Right lung (tissue), 10 donors: ENCODE measurements at places on chromosomes 2 and 18. TPM values are rescaled to one million over a fixed set of nuclear protein-coding genes. Genes with fewer than 3 reads are reported as not detected.

- no peak for DNase-seq
Observed at GRCh38 chr2:196239622-196240587, 68.5 kb upstream of the STK17B start.

GRCh38 chr2:67729474-67729873 lies 332.3 kb downstream of the ETAA1 start:
- no peak for DNase-seq

- DNase-seq, result no peak
Observed at GRCh38 chr2:234912437-234912836, 39.4 kb upstream of the SH3BP4 start.

DNA sequence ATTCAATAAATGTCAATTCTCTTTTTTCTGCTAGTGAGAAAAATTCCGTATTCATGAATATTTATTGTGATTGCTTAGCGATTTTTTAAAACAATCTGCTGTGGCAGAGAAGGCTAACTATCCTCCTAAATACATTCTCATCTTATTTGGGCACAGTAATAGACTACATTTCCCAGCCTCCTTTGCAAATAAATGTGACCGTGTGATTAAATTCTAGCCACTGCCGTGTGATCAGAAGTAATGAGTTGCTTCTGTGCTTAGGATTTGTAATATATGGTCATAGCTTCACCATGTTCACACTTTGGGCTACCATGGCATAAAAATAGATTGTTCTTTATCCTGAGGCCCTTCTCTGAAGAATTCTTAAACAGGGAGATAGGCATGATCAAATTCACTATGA lies 179.6 kb downstream of the FAM124B start:
- DNase-seq, result no peak

DNA sequence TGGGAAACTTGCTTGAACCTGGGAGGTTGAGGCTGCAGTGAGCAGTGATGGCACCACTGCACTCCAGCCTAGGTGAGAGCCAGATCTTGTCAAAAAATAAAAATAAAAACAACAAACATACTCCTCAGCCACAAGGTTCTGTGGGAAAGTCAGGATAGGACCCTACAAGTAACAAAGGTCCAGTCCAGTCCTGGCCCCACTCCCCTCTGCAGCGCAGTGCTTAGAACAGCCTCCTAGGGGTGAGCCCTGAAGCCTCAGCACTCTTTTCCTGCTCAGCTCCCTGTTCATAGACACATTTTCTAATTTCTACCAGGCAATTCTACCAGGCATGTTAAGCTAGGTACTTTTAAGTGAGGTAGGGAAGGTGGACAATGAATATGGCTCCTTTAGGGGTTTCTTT lies 22.2 kb upstream of the SDC1 start:
- no peak for DNase-seq

DNA sequence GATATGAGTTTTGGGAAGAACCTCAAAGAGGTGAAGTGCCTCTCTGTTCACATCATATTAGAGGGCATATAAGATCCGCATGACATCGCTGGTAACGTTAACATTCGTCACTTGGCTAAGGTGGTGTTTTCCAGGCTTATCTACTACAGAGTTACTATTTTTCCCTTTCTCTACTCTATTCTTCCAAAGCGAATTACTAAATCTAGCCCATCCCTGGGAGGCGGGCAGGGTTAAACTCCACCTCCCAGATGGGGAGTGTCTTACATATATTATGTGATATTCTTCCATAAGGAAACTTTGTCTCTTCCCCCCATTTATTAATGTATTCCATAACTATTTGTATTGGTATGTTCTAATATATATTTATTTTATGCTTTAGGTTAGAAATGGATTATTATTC lies 293.9 kb downstream of the CYRIA start:
- no peak for DNase-seq

GRCh38 chr2:215272918-215273317 lies 38.9 kb upstream of the ATIC start:
- no peak for DNase-seq

- no peak for DNase-seq
Observed at GRCh38 chr2:200199576-200200263, 106.8 kb upstream of the SPATS2L start.

DNA sequence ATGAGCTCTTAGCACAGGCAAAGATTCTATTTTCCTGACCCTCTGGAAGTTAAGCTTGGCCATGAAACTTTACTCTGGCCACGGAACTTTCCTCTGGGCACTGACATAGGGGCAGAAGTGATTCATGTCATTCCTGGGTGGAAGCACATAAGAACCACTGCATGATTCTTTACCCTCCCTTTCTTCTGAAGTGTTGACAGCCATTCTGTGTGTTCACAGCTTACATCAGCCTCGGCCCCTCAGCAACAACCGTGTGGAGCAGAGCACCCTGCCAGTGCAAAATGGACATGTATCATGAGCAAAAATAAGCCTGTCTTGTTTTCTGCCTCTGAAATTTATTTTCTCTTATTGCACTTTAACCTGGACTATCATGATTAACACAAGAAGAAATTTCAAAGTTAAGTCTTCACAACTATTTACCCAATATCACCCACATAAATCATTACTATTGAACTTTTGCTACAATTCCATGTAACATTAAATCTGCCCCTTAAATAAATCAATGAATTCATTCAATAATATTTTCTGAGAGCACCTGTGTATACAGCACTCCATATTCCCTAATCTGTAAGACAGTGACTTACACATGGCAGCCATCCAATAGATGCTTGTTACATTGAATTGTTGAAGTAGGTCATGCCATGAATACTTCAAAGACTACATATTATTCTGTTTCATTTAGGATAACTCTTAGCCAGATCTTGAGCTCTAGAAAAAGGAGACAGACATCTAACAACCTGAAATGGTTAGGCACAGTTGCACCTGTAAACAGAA lies 531.9 kb downstream of the IRS1 start:
- no peak for DNase-seq

DNA sequence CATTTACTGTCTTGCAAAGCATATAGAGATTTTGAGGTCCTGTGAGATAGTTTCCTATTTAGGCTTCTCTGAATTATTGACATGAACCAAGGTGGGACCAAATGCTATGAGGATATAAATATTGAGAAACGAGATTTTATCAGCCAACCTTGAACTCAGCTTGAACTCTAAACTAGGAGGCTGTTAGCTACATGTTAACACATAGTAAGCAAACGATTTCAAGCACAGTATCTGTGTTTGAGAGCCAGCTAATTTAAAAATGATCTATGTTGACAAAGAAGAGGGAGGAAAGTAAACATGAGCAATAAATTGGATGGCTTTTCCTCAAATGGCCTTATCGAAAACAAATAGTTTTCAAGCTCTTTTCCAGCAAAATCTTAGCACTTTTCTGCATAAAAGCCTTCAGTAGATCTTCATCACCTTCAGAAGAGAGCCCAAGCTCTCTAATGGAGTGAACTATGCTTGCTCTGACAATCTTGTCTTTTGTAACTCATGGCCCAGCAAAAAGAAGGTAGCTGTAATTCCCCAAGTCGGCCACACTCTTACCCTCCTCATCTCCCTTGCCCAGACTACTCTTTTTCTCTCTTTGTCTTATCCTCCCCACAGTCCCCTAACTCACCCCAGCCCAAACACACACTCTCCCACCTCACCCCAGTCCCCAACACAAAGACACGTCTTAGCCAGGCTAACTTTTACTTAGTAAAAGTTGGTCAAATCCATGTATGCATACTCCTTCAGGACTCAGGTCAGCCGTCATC lies 14.7 kb downstream of the CD28 start:
- no peak for DNase-seq

- DNase-seq, result no peak
Observed at GRCh38 chr2:11004199-11004598, 92.5 kb downstream of the KCNF1 start.

DNA sequence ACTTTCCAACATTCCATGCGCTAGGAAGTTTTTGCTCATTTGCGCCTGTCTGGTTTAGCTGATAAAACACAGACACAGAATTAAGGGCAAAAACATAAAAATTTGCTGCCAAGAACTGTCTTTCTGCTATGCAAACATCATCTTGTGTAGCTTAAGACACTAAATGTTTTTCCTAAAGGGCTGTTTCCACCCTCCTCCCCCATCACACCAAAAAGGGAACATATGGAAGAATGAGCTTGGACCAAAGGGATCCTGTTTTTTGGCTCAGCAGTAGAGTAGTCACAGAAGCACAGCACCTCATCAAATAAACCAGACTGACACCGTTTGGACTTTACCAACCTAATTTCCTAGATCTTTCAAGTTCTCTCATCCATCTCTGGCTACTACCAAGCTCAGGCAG lies 210.1 kb downstream of the ZNF521 start:
- DNase-seq, result peak; percentile 76

- DNase-seq, result no peak
Observed at GRCh38 chr18:46675112-46675511, 18.1 kb upstream of the LOXHD1 start.

GRCh38 chr2:1864301-1864980 lies 120.1 kb upstream of the PXDN start:
- no peak for DNase-seq

DNA sequence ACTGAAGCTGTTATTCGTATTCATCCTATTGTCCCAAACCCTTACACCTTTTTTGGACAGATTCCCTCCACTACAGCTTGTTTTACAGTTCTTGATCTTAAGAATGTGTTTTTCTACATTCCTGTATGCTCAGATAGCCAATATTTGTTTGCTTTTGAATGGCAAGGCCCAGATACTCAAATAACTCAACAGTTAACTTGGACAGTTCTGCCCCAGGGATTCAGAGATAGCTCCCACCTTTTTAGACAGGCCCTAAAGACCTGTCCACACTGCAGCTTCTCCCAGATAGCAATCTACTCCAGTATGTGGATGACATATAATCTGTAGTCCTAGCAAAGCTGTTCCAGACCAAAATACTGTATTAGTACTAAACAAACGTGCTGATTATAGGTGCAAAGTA lies 7.1 kb upstream of the AGXT start:
- DNase-seq, result no peak

POTEI gene
- polyA plus RNA-seq, result 0.90 TPM

AGAP1 gene
- polyA plus RNA-seq, result 15.5 TPM

NDC80 gene
- polyA plus RNA-seq, result 25.0 TPM

SERPINB10 gene
- polyA plus RNA-seq, result not detected

CKAP2L gene
- polyA plus RNA-seq, result 35.9 TPM

GALNT3 gene
- polyA plus RNA-seq, result 26.1 TPM

RNF144A gene
- 34.7 TPM for polyA plus RNA-seq
